ENCODE measurements at places on chromosomes 12 and 14.

DNA sequence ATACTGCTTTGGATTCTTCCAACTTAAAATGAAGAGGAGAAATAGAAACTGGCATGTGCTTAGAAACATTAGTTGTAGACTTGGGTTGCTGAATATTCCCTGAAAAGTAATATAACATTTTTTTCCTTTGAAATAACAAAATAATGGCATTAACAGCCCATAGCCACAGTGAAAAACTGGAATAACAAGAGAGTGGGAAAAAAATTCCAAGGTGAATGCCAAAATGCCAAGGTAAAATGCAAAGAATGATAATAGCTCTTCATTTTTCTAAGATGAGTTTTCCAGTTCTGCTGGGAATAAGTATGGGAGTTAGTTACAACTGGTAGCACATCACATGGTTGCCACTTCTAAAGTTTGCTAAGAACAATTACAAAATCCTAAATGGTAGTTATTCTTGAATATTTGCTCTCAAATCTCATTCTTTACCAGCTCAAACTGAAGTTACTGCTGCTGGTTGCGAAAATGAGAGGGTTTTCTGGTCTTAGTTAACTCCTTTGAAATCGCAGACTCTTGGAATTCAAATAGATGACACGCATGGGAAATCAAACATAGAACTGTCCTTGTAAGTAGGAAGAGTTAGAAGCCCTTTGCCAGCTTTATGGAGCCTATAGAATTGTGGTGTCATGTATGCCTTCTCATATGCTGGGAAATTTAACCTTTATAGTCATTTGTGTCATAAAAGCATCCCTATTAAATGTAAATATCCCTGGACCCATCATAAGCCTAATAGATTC lies 165.0 kb upstream of the DCN start:
- no peak for DNase-seq

DNA sequence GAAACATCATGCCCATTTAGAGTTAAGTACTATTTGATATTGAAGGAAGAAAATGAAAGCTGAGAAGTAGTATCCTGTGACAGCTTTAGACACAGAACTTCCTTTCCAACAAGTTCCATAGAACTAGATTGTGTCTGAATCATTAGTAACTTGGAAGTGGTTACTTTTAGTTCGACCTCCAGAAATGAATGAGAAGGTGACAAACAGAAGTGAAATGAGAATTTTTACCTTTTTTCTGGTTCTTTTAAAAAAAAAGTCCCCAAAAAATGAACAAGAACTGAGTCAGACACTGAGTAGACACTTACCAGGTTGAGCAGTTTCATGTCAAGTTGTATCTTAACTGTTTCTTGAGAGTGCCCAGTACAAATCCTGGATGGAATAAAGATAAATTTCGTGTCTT lies 3.0 kb downstream of the ATP6V0A2 start:
- DNase-seq: no peak

DNA sequence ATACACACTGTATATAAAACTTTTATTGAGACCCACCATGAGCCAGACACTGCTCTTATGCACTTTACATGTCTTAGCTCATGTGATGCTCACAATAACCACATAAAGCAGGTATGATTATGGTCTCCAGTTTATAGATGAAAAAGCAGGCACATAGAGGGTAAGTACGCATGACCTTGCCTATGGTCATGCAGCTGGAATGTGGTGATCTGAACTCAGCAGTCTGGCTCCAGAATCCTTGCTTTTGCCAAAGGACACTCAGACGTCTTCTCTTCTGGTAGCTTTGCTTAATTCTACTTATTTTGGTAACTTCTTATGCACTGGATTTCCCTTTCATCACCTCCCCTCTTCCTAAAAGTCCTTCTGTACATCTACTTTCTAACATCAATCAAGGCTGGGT lies 103.3 kb upstream of the CRY1 start:
- no peak for DNase-seq

- DNase-seq: no peak
Measured at GRCh38 chr14:79493081-79493645, 718.1 kb downstream of the DIO2 start.

GRCh38 chr14:61812347-61813095 lies 50.3 kb downstream of the SNAPC1 start:
- no peak for DNase-seq

DNA sequence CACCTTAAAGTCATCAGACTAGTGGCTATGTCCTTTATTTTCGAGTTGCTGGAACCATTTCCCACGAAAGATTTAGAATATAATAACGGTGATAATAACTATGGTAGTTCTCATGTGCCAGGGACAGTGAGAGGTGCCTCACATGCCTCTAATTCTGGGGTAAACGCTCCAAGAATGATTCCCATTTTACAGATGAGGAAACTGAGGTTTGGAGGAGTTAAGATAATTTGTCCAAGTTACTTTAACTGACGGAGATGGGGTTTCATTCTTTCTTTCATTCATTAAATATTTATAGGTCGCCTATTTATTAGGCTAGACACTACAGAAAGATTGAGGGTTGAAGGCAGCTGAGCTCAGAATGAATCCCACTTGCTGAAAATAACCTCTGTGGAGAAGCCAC lies 30.7 kb upstream of the FOS start:
- DNase-seq: no peak

- peak; percentile 93 for DNase-seq
Measured at GRCh38 chr12:121626087-121626852, at the start of gene ORAI1. ORAI1 (plus strand) TSS chr12:121626530.

DNA sequence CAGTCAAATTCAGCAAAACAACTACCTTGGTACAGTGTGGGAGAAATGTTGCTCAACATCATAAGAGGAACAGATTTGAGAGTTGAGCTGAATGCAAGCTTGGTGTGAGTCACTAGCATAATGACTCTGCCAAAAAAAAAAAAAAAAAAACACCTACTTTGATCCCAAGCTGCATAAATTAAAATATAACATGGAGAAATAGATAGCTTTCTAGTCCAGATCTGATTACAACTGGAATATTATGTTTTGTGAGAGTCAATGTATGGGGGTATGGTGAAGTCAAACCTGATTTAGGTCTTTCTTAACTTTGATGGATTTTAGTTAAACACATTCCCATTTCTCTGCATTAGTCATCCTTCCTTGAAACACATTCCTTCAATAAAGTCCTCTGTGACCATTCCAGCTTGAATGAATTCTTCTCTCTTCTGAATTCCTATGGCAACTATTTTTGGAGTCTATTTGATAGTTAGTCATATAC lies 188.1 kb downstream of the SLC5A8 start:
- DNase-seq: no peak

DNA sequence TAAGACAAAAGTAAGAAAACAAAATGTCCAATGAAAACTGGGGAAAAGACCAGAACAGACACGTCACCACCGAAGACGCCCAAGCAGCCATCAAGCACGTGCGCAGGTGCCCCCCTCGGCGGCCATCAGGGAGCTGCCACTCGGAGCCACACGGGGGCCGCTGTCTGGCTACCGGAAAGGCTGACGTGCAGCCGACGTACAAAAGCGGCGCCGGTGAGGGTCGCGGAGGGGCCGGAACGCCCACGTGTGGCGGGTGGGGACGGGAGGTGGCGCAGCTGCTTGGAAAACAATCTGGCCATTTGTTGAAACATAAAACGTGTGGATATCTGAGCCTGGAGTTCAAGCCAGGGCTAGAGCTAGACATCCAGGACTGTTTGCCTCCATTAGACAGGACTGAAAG lies 60.7 kb downstream of the GALNT9 start:
- DNase-seq: no peak

- DNase-seq: no peak
Measured at GRCh38 chr12:124488520-124488919, 78.9 kb downstream of the NCOR2 start.

- no peak for DNase-seq
Measured at GRCh38 chr12:116043659-116044535, 233.6 kb downstream of the MED13L start.

GRCh38 chr14:81206115-81206514 lies 14.6 kb downstream of the GTF2A1 start:
- no peak for DNase-seq
